A673 (cell line): ENCODE measurements at places on chromosomes 3 and 15. TPM values are rescaled to one million over a fixed set of nuclear protein-coding genes. Genes with fewer than 3 reads are reported as not detected.

DNA sequence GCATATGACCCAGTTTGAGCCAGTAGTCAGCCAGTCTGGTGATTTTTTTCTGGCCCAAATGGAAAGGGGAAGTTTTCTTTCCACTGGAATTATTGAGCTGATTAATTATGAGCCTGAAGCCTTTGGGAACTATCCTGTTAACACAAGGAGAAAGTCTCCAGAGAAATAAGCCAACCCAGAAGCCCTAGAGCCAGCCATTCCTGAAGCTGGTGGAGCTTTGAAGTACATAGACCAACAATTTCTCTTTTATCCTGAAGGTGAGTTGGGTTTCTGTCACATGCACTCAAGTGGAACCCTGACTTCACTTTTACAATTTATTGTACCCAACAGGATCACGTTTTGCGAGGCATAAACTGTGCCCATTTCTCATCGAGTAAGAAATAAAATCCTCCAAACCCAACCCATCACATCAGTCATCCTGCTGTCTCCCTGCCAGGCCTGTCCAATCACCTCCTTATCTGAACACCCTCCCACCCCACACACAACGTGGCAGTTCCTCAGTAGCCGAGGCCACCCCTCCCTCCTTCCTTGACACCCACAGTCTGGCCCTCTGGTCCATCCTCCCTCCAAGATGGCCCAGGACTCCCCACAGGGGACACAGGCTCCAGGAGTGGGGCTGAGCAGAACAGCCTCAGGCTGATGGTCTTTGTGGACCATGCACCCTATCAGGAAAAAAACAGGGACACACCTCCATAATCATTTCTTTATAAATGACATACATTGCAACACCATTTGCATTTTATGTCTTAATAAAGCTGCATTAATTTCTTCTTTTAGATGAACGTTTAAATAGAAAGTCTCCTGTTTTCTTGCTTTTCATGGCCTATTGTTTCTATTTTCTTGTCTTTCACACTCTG is 55.7 kb upstream of the GATA2 start:
- no peak for DNase-seq

DNA sequence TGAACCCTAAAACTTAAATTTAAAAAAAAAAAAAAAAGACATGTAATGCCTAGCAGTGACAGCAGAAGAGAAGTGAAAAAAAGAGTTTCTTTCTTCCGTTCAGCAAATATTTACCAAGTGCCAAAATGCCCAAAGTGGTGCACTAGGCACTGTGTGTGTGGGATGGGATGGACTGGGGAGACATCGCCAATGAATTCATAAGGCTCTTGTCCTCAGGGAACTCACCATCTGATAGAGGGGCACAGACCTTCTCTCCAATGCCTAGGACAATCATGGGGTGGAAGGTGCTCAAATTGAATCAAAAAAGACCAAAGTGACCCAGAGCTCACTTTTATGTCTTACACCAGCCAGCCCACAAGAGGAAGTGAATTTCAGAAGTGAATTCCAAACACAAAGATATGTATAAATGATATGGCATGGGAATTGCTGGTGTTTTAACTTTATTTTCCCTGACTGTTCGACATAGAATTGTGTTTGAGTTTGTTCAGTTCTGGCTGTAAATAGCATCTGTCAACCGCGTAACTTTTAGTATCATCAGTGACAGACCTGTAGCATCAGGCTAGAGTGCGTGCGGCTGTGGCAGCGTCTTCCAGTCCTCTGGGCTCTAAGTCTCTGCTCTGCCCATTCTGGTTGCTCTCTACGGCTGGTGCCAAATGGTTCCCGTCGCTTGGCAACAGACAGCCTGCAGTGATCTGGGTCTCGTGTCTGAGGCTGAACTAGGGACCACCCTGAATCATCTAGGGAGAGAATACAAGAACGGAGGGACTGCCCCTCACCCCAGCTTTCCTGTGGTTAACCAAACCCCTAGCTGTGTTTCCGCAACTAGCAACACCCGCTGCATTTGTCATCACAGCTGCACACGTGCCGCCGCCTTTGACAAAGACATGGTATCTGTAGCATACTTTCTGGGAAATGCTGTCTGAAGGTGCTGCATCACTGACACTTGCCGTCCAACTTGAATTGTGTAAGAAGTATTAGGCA is 154.0 kb upstream of the THBS1 start:
- DNase-seq, result no peak

The GOLGA8M gene
- not detected in 2 replicates for total RNA-seq

- no peak for DNase-seq
Observed at GRCh38 chr3:176655404-176656094, 541.7 kb downstream of the TBL1XR1 start.

The NEO1 gene
- 63.7 and 72.6 TPM in 2 replicates for total RNA-seq

DNA sequence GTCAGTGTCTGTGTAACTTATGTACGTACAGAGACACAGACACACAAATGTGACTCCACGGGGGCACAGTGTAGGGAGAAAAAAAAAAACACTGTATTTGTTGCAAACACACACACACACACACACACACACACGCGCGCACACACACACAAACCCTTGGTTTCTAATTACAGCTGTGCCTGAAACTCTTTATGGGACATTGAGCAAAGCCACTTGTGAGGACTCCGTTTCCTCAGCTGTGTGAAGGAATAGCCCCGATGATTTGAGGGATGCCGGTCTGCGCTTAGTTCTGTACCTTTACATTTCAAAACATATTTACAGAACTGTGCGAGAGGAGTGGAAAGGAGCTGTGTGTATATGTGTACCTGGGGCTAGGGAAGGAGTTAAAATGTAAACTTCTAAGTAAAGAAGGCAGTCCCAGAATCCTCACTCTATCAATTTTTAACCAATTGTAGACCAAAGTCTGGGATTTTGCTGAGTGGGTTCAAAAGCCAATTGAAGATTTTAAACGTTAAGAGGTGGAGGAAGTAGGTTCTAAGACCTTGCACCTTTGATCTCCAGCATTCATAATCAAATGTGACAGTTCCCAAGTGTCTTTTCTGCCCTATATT is 5.3 kb upstream of the BCL6 start:
- DNase-seq, result no peak

The CYP8B1 gene
- total RNA-seq, result not detected in 2 replicates

DNA sequence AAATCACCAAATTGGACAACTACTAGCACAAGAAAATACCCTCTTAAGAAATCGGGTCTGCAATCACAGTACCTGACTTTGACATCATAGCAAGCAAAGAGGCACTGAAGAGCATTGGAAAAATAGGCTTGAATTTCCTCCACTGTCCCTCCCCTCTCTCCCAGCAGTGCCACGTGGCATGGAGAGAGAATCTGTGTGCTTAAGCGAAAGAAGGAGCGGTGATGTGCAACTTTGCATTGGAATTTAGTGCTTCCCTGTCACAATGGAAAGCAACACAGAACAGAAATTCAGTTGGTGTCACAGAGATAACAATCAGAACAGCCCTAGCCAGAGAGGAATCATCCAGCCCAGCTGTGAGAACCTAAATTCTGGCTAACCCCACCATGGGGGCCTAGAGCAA is 207.5 kb upstream of the SLITRK3 start:
- DNase-seq, result no peak

DNA sequence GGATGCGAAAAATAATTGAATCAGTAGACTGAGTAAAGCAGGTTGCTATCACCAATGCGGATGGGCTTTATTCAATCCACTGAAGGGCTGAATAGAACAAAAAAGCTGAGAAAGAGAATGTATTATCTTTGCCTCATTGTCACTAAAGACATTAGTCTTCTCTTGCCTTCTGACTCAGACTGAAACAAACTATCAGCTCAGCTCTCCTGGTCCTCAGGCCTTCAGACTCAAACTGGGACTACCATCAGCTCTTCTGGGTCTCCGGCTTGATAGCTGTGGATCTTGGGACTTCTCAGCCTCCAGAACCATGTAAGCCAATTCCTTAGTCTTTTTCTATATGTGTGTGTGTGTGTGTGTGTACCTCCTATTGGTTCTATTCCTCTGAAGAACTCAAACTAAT is 12.6 kb downstream of the IFT57 start:
- DNase-seq, result no peak

The NEK10 gene
- total RNA-seq, result 0.34 and 0.79 TPM in 2 replicates

DNA sequence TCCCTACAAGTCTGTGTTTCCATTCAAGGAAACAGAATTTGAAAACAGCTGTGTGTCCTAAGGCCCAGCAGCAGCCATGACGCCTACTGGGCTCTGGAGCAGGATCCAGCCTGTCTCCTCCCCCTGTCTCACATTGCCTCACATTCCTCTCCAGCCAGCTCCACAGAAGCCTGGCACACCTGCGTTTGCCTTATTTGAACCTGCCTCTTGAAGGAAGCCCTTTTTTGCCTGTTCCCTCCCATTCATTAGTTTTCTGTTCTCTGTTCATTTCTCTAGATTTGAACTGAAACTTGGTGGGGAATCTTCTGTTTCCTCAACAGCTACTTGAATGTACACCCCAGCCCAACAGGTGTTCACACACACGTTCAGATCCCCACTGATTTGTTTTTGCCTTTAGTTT is 890.5 kb downstream of the TUSC7 start:
- DNase-seq, result no peak

DNA sequence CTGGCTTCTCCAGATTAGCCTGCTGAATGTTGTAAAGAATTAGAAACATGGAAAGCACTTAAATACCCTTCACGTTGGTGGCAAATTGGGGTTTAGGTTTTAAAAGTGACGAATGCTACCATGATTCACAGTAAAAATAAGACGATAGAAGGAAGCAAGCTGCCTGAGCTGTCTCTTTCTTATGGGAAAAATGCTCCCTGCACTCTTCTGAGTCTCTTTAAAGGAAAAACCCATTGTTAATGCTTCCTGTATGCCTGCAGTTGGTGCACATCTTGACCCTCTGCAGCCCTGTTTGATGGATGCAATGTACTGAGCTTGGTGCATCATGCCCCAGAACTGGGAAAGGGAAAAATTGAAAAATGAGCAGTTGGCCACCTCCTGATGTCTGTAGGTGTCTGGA is 258.6 kb upstream of the RASGRP1 start:
- DNase-seq, result no peak

The SIDT1 gene
- total RNA-seq, result not detected in 2 replicates

DNA sequence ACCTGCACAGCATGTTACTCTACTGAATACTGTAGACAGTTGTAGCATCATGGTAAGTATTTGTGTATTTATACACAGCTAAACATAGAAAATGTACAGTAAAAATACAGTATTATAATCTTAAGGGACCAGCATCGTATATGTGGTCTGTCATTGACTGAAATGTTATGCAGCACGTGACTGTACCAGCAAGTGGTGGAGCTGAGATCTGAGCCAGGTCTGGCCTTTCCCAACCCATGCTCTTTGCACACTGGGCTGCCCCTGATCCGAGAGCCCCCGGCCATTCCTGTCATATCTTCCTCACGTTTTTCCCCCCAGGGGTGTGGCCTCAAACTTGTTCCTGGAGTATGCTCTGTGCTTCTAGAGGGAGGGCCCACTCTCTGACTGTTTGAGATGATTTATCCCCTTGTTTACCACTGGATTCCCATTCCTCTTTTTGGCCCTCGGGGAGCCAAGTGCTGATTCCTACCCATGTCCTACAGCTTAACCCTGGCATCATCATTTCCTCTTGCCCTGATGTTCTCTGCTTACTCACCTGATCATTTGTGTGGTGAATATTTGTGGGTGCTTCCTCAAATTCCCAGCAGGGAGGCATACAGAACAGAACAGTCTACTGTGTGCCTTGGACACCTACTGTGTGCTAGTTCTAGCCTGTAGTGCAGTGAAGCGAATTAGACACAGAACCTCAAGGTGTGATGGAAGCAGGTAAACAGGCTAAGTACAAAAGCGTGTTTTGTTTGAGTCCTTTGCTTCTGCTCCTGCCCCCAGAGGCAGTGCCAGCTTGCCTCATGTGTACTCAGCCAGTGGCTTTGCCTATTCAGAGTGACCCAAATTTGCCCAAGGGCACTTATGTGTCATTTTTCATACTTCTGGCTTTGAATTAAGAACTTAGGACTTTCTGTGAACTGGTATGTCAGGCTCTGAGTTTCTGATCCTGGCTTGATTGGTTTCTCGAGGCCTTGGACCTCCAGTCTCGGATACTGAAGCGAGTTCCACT is 21.0 kb downstream of the CSRNP1 start:
- no peak for DNase-seq

- no peak for DNase-seq
Observed at GRCh38 chr3:54810401-54810800, 117.5 kb downstream of the LRTM1 start.

- DNase-seq, result no peak
Observed at GRCh38 chr3:105979961-105980360, 111.1 kb upstream of the CBLB start.

The CTXN2 gene
- not detected in 2 replicates for total RNA-seq

DNA sequence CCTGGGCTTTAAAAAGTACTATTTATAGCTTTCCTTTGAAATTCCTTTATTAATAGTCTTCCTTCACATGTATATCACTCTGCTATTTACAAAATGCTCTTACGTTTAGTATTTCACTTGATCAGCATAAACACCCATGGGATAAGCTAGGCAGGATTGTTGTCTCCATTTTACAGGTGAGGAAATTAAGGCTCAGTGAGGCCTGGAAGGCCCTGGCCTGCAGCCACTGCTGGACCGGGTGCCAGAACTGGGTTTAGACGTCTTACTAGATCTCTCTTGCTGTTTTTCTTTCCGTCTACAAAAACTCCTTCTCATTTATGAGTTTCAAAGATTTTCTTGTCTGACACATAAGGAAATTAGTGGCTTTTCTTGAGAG is 236.4 kb downstream of the LPP start:
- DNase-seq, result no peak

GRCh38 chr15:93150910-93151881 is 62.2 kb upstream of the RGMA start:
- DNase-seq, result no peak

- no peak for DNase-seq
Observed at GRCh38 chr3:54781728-54782127, 146.1 kb downstream of the LRTM1 start.

GRCh38 chr15:67824976-67825880 is at the start of gene SKOR1:
Gene SKOR1 (plus strand): TSS chr15:67825509. CDS start chr15:67825603, 94 bp downstream.
- no peak for DNase-seq

GRCh38 chr3:74415731-74416130 is 198.7 kb downstream of the CNTN3 start:
- DNase-seq, result no peak

- no peak for DNase-seq
Observed at GRCh38 chr3:16252243-16252978, 12.3 kb downstream of the DPH3 start.

DNA sequence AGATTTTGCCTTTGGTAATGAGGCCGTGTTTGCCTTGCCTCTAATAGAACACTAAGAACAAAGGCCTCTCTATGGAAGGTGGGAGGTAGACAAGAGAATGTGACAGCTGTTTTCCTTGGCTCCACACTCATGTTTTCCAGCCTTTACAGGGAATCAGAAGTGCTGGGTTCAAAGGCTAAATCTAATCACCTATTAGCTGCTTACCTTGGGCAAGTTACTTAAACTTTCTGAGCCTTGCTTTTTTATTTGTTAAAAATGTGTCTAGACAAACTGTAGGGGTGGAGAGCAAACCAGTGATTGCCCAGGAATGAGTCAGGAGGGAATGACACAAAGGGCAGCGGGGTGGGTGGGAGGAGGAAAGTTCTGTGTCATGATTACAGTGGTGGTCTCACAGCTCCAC is 179.0 kb downstream of the P3H2 start:
- DNase-seq, result no peak

GRCh38 chr15:33126559-33127290 is 67.8 kb downstream of the FMN1 start:
- DNase-seq, result peak; percentile 99
